OCI-M1 (cell line): ENCODE measurements at places on chromosomes 2 and 18.
A peak's percentile ranks its signal among the peaks of the same experiment; 100 is the strongest.

GRCh38 chr18:66316701-66317100 lies 287.2 kb downstream of the CDH19 start:
- no peak for DNase-seq

- no peak for DNase-seq
These were observed 20.3 kb upstream of the FAHD2A start for GRCh38 chr2:95382192-95382591.

DNA sequence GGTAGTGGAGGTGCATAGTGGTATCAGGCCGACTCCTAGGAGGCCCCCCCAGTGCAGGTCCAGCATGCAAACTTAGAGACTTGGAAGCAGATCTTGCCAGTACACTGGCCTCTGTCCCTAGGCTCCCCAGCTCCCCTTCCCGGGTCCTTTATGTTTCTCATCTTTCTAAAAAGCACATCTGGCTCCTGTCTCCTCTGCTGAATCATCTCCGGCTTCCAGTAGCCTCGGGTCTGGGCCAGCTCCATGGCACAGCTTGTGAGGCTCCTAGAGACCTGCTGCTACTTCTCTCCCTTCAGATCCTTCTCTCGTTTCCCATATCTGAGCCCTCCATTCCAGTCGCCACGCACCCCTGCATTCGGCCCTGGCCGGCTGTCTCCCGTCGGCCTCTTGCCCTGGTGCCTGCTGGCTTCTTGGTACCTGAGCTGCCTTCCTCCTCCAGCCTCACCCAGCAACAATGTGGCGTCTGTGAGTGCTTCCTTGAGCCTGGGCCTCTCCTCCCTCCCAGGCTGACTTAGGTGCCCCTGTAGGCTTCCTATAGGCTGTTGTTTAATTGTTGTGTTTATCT lies 6.6 kb downstream of the TRAF3IP1 start:
- no peak for DNase-seq

DNA sequence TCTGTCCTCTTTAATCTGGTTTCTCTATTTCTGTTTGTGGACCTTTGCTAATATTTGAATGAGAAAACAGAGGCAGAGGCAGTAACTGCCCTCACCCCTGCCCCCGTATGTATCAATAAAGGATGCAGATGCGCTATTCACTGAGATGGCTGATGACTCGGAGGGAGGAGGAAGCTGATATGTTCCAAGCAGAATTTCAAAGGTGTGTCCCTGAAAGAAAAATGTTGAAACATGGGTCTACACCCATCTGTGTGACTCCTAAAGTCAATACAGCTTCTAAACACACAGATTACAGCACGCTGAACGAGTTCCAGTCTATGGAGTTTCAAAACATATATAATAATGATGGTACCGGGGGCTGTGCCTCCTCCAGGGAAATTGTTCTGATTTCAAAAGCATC lies 38.8 kb downstream of the EPHA4 start:
- no peak for DNase-seq

DNA sequence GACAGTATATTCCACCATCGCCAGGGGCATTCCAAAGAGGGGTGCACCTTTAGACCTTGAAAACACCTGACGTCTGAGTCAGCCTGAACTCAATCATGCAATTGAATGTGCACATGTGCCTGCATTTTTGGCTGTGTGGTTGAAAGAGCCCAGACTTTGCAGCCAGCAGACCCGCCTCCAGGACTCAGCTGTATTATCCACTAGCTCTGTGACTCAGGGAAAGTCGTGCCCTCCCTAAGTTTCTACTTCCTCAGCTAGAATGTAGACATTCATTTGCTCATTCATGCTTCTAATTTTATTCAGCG lies 94.2 kb downstream of the LRRC30 start:
- no peak for DNase-seq

GRCh38 chr2:142038826-142039225 lies 92.0 kb downstream of the LRP1B start:
- no peak for DNase-seq

DNA sequence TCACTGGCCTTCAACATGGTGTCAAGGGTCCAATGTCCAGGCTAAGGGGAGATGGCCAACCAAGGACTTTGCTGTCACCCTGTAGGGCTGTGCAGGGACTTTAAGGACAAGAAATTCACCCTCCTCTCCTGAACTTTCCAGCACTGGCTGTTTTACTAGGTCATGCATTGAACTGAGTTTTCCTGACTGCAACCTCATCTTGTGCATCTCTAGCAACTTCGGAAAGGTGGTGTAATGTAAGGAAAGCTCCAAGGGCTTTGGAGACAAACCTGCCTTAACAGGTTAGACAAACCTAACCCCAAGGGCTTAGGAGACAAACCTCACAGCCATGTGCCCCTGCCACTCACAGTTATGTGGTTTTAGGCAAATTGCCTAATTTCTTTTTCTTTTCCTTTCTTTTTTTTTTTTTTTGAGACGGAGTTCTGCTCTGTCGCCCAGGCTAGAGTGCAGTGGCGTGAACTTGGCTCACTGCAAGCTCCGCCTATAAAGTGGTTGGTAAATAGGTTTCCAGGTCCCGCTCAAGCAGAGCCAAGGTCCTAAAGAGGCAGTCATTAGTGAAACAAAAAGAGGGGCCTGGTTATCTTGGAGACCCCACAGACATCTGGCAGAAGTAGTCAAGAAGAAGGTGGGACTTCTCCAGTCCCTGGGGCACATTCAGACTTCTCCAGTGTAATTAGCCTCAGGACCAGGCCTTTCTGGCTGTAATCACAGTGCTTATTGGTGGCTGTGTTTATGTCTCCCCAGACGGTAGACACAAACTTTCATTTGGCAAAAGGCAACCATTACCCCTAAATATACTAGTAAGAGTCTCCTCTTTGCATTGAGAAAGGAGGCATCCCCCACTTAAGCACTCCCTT lies 37.6 kb upstream of the PMAIP1 start:
- DNase-seq = peak; percentile 12

- peak; percentile 17 for DNase-seq
These were observed 135.3 kb upstream of the NOSTRIN start for GRCh38 chr2:168667156-168667555.

DNA sequence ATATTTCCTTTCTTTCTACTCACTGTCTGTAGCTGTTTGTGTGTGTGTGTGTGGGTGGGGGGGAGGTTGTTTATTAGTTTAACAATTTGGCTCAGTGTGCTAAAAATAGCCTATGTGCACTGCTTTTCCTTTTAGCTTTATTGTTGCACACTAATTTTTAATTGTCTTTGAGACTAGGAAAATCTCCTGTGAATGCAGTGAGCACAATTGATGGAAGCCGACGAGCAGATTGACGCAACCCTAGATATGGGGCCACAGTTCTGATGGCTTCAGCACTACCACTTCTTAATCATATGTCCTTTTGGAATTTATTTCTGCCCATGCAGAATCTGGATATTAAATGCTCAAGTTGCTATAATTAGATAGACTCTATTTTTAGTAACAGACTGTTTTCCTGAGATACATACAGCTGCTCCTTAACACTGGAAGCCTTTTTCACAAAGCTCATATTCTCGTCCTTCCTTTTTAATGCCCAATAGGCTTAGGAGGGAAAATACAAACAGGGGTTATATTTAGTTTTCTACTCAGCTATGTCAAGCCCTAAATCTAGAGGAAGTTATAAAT lies 109.1 kb downstream of the IRS1 start:
- DNase-seq = no peak

DNA sequence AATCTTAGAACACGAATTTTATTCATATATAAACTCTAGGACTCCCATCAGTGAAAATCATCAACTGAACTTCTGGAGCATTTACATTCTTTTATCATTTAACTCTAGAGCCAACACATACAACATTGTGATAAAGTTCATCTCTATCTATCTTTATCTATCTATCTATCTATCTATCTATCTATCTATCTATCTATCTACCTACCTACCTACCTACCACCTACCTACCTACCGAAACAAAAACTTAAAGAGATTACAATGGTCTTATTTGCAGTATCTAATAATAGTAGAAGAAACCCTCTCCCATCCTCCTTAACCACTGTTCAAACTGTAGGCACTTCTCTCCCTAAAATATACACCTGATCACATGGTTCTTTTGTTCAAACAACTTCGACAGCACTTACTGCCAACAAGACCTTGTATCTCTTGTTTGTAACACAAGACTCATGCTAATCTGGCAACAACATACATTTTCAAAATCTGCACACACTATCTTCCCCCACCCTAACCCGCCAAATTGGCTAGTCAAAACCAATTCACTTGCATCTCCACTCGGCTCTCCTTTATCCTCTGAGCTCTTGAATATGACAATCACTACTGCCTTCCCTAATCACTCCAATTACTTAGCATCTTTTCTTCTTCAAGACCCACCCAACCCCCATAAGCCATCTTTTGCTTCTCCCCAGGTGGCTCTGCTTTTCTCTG lies 69.0 kb downstream of the GORASP2 start:
- DNase-seq = no peak

DNA sequence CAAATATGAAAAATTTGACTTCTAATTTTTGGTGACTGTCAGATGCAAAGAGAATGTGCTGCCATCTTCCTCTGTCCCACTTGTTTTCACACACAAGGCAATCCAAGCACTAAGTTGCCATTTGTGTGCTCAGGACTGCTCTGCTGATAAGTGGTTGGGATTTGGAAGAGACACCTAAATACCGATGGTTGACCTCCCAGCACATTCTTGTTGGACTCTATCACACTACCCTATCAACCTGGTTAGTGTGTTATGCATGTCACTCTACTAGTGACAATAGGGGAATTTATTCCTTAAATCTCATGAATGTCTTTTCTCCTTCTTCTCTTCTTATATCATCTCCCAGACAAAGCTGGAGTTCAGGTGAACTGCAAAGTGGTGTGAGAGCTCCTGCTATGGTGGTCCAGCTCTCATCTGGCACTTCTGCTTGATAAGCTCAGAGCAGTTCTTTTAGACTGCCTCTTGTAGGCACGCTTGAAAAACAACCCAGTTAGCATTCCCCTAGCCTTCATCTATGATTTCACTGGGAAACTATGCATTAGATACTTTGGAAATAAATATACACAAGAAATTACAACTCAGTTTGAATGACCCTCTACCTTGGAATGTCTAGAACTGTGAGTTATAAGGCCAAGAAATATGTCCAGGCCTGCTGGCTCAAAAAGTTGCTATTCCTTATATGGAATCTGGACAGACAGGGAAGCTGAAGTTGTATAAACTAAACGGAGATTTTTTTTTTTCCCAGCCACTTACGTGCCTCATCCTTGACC lies 404.8 kb downstream of the MEIS1 start:
- DNase-seq = no peak

DNA sequence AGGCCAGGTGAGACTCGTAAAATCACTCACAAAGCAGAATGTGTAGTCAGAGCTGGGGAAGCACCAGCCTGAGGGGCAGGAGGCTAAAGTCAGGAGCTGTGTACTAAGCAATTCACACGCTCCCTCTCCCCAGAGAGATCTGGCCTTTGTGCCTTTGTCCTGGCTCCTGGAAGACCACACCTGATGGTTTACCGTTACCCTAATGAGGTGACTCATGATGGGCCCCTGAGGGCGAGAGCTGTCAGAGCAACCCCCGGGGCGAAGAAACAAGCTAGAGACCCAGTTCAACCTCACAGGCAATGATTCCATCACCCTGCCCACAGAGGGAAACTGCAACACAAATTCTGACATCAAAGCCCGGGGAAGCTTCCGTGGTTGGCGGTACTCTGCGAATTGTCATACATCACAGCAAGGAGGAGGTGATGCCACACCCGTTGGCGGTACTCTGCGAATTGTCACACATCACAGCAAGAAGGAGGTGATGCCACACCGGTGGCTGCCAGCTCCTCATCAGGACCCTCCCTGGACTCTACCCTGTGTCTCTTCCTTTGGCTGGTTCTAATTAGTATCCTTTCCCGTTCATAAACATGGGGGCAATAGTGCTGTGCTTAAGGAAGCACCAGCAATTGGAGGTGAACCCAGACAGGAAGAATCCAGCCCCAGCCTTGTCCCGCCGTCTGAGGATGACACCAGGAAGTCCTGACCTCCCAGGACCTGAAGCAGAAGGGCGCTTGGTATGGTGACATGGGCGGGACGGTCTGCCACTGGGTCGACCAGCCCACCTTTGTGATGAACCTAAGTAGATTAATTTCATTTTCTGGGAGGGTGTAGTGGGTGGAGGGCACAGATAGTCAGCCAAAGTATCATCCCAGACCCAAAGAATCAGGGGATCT lies 30.5 kb downstream of the B3GNT7 start:
- no peak for DNase-seq

DNA sequence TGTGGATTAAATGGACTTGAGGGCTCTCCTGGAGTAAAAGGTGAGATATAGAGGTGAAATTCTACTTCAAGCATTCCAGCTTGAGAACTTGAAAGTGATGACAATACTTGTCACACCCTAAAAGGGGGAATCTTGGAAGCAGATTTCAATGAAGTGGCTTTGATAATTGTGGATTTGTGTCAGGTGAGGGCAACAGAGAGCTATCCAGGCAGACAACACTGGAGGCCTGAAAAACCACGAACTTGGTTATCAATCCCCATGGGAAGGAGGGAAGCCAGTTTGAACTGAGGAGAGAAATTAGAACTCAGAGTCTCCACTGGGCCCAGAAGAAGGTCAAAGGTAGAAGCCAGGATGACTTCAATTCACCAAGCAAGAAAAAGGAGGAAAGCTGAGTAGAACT lies 263.9 kb downstream of the FIGN start:
- peak; percentile 18 for DNase-seq

DNA sequence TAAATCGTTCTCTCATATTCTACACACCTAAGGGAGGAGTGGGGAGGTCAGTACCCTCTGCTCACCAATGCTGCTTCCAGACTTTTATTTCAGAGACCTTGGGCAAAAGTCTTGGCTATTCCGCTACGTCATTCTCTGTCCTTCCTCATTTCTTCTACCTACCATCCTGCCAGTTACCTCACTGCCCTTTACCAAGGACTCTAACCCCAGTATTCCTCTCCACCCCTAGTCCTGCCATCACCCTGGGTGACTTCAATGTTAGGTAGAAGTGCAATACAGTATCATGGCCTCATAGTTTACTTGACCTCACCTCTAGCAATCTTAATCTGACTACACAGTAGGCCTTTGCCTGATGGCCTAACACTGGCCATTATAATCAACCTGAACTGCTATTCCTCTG lies 27.8 kb downstream of the RTN4 start:
- no peak for DNase-seq

DNA sequence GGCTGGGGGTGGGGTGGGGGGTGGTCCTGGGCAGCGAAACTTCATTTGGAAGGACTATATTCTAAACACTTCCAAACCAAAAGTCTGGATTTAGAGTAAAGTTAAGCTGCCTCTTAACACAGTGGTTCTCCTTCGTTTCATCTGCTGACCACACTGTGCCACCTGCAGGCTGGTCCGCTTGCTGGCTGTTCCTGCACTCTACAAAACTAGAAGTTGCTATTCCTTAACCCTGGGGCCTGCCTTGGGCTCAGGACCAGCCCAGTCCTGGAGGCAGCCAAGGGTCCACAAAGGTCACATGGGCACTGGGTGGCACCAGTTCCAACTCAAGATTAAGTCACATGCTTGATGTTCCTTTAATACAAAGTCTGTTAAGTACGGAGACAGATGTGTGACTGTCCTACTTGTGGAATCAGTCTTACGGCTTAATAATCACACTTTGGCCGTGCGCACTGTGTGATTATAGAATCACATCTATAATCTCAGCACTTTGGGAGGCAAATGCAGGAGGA lies 195.4 kb downstream of the FAM210A start:
- DNase-seq = peak; percentile 24
